ENCODE measurements at places on chromosomes 6 and 20.

GRCh38 chr6:126628125-126628524 is 288.2 kb downstream of the CENPW start:
- DNase-seq, result no peak

- DNase-seq, result no peak
Observed at GRCh38 chr6:31365864-31366263, 8.9 kb upstream of the HLA-B start.

- DNase-seq, result no peak
Observed at GRCh38 chr6:145295746-145296145, 439.6 kb downstream of the EPM2A start.

GRCh38 chr6:54327631-54328030 is 19.4 kb downstream of the TINAG start:
- DNase-seq, result no peak

DNA sequence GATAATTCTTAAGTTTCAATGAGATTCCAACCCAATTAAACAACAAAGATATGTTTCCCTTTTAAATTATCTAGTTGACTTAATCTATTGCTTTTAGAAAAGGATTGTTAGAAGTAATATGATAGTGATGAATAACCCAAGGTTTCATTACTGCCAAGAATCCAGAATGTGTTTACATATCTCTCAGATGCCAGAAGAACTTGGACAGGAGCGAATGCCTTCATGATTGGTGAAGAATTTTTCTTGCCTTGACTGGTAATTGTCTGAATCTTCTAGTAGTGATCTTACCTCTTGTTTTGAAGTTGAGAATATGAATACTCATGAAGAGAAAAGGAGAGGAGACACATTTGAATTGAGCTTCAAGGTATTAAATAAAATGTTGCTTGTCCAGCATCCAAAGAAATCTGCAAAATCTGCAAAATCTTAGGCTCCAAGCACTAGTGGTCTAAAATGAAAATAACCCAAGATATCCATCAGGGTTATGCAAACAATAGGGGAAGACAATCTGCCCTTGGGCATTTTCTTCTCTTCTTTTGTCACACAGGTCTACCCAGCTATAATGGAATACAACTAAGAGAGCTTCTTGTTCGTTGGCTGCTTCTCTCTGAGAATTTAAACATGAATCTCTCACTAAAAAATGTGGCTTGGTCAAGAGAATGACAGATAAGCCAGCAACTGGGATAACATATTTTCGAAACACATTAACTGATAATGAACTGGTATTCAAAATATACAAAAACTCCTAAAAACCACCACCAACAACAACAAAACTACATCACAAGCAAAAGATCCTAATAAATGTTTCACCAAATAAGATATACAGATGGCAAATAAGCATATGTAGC is 928.9 kb downstream of the EYS start:
- DNase-seq, result no peak

DNA sequence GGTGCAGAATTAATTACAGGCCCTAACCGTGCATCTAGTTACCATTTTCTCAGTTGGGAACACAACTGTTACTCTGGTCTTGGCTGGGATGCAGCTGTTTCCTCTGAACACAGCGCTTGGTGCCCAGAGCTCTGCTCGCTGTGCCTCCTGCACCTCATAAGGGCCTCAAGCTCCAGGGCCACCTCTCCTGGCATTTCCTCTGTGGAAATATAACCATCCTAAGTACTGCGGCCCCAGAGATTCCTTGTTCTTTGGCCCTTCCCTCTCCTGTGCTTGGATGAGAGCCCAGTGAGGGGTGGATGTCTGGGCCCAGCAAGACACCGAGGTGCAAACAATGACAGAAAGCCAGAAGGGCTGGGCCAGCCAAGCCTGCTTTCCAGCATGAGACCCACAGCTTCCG is 169.9 kb upstream of the CST7 start:
- DNase-seq, result no peak

DNA sequence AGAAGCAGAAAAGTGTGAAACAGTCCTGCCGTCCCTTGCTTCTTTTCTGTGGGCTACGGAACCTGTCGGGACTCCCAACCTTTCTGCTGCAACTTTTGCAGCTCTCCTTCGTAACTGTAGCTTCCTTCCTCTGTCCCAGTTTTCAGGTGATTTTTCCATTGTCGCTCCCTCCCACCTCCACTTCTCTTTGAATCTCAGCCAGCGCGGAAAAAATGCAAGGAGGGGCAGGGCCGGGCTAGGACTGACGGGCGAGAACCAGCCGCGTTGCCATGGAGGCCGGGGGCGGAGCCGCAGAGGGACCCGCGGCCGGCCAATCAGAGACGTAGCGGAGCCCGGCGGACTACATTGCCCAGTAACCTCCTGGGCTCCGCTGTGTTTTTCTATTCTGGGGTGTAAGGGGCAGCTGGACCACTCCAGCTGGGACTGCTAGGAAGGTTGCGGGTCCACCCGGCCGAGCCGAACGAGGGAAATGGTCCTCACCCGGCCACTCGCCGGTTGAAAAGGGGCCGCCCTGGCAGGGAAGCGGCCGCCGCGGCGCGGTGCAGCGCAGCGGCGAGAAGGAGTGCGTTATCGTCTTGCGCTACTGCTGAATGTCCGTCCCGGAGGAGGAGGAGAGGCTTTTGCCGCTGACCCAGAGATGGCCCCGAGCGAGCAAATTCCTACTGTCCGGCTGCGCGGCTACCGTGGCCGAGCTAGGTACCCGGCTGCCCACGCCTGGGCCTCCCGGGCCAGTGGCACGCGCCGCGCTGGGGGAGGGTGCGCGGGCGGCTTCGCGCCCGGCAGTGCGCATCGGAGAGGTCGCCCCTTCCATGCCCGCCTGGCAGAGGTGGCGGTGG is at the start of the genes CYP39A1 and SLC25A27:
CYP39A1 (minus strand) TSS at position 216 of the 836 bp plus-strand sequence. CDS start 236 bp downstream, outside the sequence.
SLC25A27 (plus strand) TSS at position 373 of the 836 bp plus-strand sequence; CDS start at position 591, 218 bp downstream.
- peak; percentile 63 for DNase-seq

DNA sequence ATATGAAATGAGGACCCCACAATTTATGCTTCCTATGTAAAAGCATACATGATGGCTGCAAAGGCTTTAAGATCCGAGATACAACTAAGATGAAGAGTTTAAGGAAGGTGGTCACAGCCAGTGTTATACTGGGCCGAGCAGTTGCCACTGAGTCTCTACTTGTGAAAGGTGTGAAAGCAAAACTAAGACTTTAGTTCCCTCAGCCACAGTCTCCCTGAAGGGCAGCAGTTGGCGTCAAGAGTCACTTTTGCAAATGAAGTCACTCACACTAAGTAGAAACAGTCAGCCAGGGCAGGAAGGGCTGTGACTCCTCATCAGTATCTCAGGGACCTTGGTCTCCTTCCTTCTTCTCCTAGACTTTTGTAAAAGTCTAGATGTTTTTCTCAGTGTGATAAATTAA is 191.6 kb upstream of the MCHR2 start:
- DNase-seq, result no peak

- no peak for DNase-seq
Observed at GRCh38 chr6:137579612-137580011, 85.4 kb upstream of the OLIG3 start.

Data from CD8-positive, alpha-beta memory T cell (primary cell).